Activated naive CD8-positive, alpha-beta T cell treated with anti-CD3 and anti-CD28 coated beads for 36 hours (primary cell): ENCODE measurements at places on chromosomes 5 and 9. TPM values are rescaled to one million over a fixed set of nuclear protein-coding genes. Genes with fewer than 3 reads are reported as not detected.

Gene GDA
- not detected for total RNA-seq

Gene SLC6A3
- total RNA-seq, result not detected

Gene ZNF484
- total RNA-seq, result 7.0 TPM

Gene OR1J2
- not detected for total RNA-seq

Gene PTCD2
- total RNA-seq, result 14.9 TPM

Gene DROSHA
- 72.5 TPM for total RNA-seq

Gene STPG3
- total RNA-seq, result not detected

Gene ADAMTS12
- total RNA-seq, result not detected

Gene TTC23L
- not detected for total RNA-seq

Gene ADAMTSL2
- total RNA-seq, result 0.29 TPM

Gene GABRA1
- not detected for total RNA-seq

Gene PCYOX1L
- 18.2 TPM for total RNA-seq

Gene DOCK8
- 132 TPM for total RNA-seq

Gene TRIM36
- total RNA-seq, result 0.19 TPM

Gene TMC1
- total RNA-seq, result not detected

Gene GPRIN1
- 1.5 TPM for total RNA-seq

Gene ASPN
- not detected for total RNA-seq

Gene BRINP1
- total RNA-seq, result not detected

Gene PLEKHG4B
- total RNA-seq, result not detected

Gene WDR31
- total RNA-seq, result 2.4 TPM

Gene TSPAN17
- total RNA-seq, result 25.3 TPM

Gene ITGA2
- total RNA-seq, result 2.0 TPM

Gene MYMK
- total RNA-seq, result not detected

Gene OCLN
- total RNA-seq, result 0.43 TPM

Gene PCDHB8
- not detected for total RNA-seq

Gene PCDHA3
- total RNA-seq, result not detected

Gene OGN
- not detected for total RNA-seq

Gene HTR4
- not detected for total RNA-seq

Gene NUTM2F
- not detected for total RNA-seq

Gene FRMPD1
- not detected for total RNA-seq

Gene TAF11L5
- not detected for total RNA-seq

Gene RLN1
- total RNA-seq, result 0.91 TPM

Gene ESM1
- not detected for total RNA-seq

Gene TMEM232
- 0.66 TPM for total RNA-seq

Gene SPINK7
- total RNA-seq, result not detected

Gene IL13
- total RNA-seq, result 0.72 TPM

Gene OTP
- not detected for total RNA-seq

Gene EQTN
- total RNA-seq, result not detected

Gene OLFML2A
- total RNA-seq, result not detected

Gene ARSK
- total RNA-seq, result 5.2 TPM

Gene MRPS30
- 72.3 TPM for total RNA-seq

Gene TNFSF8
- total RNA-seq, result 59.9 TPM
